ENCODE measurements at places on chromosomes 6 and 20.

DNA sequence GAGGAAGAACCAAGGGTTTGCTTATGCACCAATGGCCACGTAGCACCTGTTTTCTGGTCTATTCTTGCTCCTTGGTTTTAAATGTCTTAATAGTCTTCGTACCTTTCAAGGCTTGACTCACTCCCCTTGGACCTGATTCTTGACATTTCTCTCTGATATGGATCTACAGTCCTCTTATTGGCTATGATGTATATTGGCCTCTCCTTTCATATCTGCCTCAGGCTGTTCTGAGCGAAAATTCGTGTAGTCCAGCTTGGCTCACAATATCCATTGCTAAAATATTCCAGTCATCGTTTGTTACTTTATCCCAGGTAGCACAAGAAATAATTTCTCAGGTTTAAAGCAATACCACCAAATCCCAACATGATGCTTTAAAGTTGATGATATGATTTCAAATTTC, 59.6 kb downstream of the MYB start:
- DNase-seq = no peak

GRCh38 chr6:82909551-82909950, 156.1 kb downstream of the UBE3D start:
- DNase-seq = no peak

DNA sequence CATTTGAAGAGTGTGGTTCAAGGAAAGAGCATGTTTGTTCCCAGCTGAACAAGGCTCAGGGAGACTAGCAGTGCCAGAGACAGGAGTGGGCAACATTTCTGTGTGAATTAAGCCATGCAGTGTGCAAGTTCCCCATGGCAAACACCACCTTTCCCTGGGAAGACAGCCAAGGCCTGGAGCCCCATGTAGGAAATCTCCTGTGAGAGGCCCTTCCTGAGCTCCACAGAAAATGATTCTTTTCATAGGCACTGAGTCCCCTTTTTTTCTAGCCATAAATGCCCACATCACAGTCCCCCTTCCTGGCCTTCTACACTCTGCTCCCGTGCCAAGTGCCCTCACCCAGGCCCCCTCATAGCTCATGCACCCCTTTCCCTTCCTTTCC, 11.8 kb upstream of the TRAM2 start:
- DNase-seq = no peak

DNA sequence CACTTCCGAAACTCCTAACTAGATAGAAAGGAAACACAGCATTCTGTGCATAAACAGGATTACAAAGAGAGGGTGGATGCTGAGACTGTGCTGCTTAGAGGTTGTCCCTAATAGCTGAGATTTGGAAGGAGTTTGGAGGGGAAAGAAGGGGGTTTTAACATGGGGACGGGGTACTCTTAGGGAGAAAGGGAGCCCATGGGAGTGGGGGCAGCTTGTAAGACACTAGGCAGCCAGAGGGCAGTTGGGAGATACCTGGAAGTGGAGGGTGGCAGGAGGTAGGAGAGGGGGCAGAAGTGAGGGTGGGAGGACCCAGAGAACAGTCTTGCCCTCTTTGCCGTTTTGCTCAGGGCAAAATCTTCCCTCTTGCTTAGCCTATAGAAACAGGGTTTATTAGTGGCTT, 16.4 kb downstream of the MANBAL start:
- DNase-seq = no peak

DNA sequence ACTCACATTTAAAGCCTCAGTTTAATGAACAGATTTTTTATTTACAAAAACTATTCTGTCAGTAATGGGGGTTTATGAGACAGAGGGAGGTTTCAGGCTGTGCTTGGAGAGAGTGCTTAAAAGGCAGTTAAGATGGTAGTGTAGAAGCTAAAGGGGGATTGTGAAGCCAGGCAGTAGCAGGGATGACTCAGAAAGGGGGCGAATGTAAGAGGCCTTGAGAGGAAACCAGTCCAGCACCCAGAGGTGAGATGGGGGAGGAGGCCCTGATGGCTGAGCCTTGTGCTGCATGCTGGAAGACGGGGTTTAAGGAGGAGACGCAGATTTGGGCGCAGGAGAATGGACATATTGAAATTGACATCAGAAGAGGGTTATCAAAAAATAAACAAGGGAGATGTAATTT, 6.6 kb upstream of the SERPINB9 start:
- no peak for DNase-seq

DNA sequence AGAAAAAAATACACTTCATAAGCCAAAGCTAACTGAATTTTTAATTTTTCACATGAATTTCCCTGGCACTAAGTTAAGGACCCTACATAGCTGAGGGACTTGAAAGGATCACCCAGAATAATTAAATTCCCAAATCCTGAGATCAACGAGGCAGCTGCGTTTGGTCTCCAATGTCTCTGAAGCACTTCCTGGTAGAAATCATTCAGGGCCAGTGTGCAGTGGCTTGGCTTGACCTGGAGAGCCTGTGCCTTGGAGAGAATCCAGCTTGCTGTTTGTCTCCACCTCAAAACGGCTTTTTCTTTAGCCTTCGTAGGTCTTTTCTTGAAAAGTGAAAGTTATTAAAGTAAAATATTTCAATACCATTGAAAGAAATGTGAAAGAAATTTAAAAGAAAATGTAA, 92.4 kb downstream of the SMOC2 start:
- no peak for DNase-seq

GRCh38 chr20:18879262-18879661, 65.7 kb downstream of the SCP2D1 start:
- DNase-seq = no peak

DNA sequence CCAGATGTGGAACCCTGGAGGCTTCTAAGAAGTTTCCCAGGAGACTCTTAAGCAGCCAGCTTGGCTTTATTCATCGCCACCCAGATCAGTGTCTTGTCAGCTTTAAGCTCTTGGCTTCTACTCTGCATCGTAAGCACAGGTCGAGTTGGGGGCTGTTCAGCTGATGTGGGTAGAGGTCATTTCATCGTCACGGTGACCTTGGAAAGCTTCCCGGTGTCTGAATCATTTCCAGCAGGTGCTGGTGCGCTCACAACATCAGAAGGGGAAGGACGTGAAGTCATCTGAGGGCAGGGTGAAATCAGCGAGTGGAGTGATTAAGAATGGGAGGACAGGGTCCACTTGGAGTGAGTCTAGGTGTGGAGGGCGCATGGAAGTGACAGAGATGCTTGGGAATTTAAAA, 112.6 kb downstream of the SASH1 start:
- no peak for DNase-seq

DNA sequence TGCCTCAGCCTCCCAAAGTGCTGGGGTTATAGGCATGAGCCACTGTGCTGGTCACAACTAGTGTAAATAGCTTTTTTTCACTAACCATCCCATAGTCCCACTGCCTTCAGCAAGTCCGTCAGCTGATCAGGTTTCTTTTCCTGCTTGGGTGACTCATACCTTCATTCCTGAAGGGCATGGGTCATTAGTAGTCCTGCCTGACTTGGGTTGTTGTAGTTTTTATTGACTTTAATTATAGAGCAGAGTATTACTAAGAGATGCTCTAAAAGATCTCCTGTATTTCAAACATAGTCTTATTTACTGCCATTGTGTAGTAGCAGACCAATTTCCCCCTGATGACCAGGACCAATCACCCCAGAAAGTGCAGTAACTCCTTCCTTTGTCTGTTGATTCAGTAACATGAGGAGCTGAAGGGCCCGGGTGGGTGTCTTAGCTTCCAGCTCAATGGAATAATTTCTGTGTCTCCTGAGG, 25.8 kb downstream of the HLA-C start:
- no peak for DNase-seq

DNA sequence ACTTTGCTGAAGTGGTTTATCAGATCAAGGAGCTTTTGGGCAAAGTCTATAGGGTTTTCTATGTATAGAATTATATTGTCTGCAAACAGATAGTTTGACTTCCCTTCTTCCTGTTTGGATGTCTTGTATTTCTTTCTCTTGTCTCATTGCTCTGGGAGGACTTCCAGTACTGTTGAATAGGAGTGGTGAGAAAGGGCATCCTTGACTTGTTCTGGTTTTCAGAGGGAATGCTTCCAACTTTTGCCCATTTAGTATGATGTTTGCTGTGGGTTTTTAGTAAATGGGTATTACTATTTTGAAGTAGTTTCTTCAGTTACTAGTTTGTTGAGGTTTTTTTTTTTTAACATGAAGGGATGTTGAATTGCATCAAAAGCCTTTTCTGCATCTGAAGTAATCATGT, 36.1 kb downstream of the KCNS1 start:
- DNase-seq = no peak

DNA sequence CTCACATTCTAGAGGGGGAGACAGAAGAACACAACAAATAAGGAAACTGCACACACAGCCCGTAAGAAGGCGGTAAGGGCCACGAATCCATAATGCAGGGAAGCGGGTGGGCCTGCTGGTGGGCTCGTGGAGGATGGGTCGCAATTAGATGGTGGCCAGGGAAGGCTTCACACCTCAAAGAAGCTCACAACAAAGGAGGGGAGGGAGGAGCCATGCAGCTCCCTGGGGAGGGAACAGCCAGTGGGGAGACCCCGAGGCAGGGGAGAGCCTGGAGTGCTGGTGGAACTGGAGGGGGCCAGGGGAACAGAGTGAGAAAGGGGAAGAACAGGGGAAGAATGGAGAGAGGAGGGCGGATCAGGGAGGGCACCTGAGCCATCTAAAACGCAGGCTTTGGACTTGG, 13.4 kb downstream of the SRC start:
- no peak for DNase-seq

DNA sequence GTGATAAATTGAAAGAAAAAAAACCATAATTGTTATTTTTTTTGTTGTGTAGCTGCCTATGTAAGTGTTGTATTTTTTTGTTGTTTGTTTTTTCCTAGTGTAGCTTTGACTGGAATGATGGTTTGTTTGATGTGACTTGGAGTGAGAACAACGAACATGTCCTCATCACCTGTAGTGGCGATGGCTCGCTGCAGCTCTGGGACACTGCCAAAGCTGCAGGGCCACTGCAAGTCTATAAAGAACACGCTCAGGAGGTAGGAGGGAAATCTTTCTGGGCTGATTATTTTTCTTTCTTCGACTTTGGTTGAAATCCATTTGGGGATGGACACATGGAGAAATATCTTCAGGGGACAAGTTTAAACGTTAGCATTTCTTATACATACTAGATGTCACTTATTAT, 3.8 kb downstream of the PEX7 start:
- no peak for DNase-seq

DNA sequence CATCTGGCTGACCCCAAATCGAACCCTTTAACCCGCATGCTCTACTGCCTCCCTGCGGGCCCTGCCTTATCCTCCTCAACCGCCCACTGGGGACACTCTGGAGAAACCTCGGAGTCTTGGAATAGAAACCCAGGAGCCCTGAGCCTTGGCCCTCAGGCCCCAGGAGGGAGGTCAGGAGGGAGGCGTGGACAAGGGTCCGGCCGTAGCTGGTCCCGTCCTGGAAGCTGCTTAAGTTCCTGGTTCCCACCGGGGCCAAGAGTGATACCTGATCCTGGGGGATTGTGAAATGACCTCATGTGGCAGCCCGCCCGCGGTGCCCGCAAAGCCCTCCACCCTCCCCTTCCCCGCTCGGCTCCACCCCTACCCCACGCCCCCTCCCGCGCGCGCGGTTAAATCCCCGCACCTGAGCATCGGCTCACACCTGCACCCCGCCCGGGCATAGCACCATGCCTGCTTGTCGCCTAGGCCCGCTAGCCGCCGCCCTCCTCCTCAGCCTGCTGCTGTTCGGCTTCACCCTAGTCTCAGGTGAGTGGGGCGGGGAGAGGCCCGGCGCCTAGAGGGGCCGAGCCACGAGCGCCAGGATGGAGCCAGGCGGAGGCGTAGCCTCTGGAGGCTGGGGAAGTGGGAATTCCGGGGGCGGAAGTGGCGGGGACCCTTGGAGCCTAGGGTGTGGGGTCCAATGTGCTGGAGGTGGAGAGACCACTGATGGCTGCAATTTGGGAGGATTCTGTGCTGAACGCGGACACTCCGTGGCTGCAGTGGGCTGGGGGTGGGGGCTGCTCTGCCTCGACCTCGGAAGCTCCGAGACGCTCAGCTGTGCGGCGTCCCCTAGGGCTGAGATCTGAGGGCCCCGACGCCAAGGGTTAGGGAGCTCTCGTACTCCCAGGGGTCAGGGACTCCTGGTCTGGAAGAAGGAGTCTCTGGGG, at the start of gene WFDC2:
Gene WFDC2, plus strand, starts transcription at position 418 of the 926 bp plus-strand sequence. Its CDS starts 29 bp downstream, at position 447.
- DNase-seq = no peak

DNA sequence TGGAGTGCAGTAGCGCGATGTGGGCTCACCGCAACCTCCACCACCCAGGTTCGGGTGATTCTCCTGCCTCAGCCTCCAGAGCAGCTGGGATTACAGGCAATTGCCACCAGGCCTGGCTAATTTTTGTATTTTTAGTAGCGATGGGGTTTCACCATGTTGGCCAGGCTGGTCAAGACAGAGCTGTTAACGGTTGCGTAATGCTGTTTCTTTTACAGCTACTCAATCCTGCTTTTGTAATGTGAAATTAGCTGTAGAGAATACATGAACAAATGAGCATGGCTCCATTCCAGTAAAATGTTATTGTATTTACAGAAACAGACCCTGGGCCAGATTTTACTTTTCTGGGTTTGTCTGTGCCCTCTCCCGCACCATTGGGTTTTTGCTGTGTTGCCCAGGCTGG, 1.9 kb downstream of the PNLDC1 start:
- no peak for DNase-seq

DNA sequence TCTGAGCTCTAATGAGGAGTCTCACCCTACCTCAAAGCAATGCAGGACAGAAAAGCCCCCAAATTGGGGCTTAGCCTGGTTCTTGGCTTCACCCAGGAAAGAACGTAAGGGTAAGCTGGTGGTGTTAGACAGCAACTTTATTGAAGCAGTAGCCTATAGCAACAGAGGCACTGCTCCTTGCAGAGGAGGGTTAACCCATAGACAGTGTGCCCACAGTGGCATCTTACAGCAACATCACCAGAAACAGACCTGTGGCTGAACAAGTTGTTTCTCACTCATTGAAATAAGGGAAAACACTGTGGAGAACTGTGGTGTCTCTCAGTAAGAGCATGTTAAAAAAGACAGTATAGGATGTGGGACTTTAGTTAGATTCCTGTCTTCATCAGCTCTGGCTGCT, 80.4 kb upstream of the SPTLC3 start:
- DNase-seq = no peak

DNA sequence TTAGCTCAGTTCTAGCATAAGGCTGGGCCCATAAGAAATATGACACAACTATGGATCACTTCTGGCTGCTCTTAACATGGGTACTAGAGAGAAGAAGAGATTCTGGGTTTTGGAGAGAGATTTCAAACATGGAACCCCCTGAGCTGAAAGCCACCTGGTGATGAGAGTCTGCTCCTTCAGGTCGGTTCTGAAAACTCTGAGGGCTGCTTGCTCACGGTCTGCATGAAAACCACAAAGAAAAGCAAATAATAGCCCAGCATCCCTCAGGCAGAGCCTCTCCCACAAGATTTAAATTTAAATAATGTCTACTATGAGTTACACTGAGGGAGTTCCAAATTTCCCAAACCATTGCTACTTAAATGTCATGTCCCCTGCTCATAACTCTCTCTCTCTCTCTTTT, 301.5 kb downstream of the BMP7 start:
- DNase-seq = no peak

- no peak for DNase-seq
These were observed 146.7 kb upstream of the TAB2 start for GRCh38 chr6:149170564-149171452.
